Stimulated activated CD4-positive, alpha-beta T cell treated with anti-CD3 and anti-CD28 coated beads, Interleukin-1b, Interleukin-23, amount 100 ng/mL, for 1 hour (primary cell): ENCODE measurements at places on chromosomes 5 and 9.
A peak's percentile ranks its signal among the peaks of the same experiment; 100 is the strongest.

DNA sequence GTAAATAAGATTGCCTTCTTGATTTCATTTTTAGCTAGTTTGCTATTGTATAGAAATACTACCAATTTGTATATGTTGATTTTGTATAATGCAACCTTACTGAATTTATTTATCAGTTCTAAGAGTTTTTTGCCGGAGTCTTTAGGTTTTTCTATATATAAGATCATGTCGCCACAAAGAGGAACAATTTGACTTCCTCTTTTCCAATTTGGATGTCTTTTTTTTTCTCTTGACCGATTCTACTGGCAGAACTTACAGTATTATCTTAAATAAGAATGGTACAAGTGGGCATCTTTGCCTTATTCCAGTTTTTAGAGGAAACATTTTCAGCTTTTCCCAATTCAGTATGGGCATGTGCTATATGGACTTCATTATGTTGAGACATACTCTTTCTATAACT lies 624.7 kb upstream of the ACO1 start:
- no peak for DNase-seq

GRCh38 chr5:177005619-177006264 lies 837 bp downstream of the UIMC1 start:
- DNase-seq: peak; percentile 39

GRCh38 chr5:54739371-54739770 lies 221.8 kb downstream of the SNX18 start:
- DNase-seq: no peak

GRCh38 chr5:1541702-1542400 lies 18.1 kb upstream of the LPCAT1 start:
- no peak for DNase-seq

GRCh38 chr9:2787065-2787464 lies 56.8 kb downstream of the PUM3 start:
- no peak for DNase-seq

- no peak for DNase-seq
Measured at GRCh38 chr9:96688187-96688586, 33.1 kb upstream of the PRXL2C start.

- no peak for DNase-seq
Measured at GRCh38 chr9:120197605-120198004, 382.4 kb downstream of the CDK5RAP2 start.

GRCh38 chr9:38622288-38622674 lies 1.9 kb upstream of the ANKRD18A start:
- no peak for DNase-seq

- DNase-seq: peak; percentile 9
Measured at GRCh38 chr5:170571875-170572852, 68.3 kb downstream of the KCNIP1 start.

- DNase-seq: no peak
Measured at GRCh38 chr9:91710158-91710557, 239.9 kb downstream of the ROR2 start.

- DNase-seq: no peak
Measured at GRCh38 chr9:116432051-116432450, 255.1 kb upstream of the TRIM32 start.

- DNase-seq: no peak
Measured at GRCh38 chr9:112158656-112159367, 16.3 kb downstream of the SUSD1 start.

GRCh38 chr5:855771-856530 lies 5.2 kb upstream of the ZDHHC11 start:
- DNase-seq: no peak

DNA sequence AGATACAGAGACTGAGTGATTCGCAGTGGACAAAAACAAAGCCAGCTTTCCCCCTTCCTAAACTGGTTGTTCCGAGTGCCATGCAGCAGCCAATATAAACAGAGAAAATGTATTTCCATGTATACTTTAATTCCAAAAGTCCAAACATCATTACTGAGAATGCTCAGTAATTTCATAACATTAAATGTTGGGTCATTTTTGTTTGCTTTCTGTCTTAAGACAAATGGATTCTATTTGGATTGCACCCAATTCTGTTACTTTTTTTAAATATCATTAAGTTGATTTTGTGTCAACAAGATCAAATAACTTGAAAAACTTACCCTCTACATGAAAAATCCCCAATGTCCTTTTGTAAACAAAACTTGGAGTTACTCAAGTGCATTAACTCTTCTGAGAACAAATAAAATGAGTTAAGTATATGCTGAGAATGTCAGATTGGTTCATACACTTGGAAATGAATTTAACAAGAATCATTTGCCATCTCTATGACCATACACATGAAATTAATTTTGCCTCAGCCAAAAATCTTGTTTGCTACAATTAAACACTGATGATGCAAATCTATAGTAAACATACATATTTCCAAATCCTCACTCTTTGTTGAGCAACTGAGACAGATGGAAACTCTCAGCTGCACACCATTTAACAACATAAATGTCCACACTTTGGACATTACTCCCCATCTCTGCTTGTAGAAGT lies 19.4 kb downstream of the LURAP1L start:
- DNase-seq: no peak
